T-helper 2 cell treated with Interferon-gamma antibody and Interleukin-4, amounts not matched to agents 100 ng/mL and 5 ng/mL, for 36 hours (primary cell): ENCODE measurements at places on chromosomes 3 and 15. TPM values are rescaled to one million over a fixed set of nuclear protein-coding genes. Genes with fewer than 3 reads are reported as not detected.

CHRNA7 gene
- not detected in 2 replicates for total RNA-seq

CATSPER2 gene
- total RNA-seq: 6.9 and 7.6 TPM in 2 replicates

LCTL gene
- total RNA-seq: not detected in 2 replicates

KCNH8 gene
- total RNA-seq: not detected in 2 replicates

CA12 gene
- total RNA-seq: not detected in 2 replicates
